Mononuclear cell (primary cell): ENCODE measurements at places on chromosomes 1 and 21. TPM values are rescaled to one million over a fixed set of nuclear protein-coding genes. Genes with fewer than 3 reads are reported as not detected.

CLDN19 gene
- total RNA-seq, result under 0.01 TPM

CDK11B gene
- 9.3 TPM for total RNA-seq

LCE2A gene
- total RNA-seq, result not detected

KIAA0040 gene
- 17.2 TPM for total RNA-seq

LPAR3 gene
- total RNA-seq, result 0.84 TPM

ZBTB8A gene
- 0.21 TPM for total RNA-seq

TPTE gene
- not detected for total RNA-seq

S100A7 gene
- not detected for total RNA-seq

TMEM200B gene
- not detected for total RNA-seq

EIF2D gene
- 38.3 TPM for total RNA-seq

TBX15 gene
- total RNA-seq, result 0.21 TPM

IGSF9 gene
- total RNA-seq, result not detected

SH3D21 gene
- total RNA-seq, result 1.5 TPM

NFYC gene
- 19.4 TPM for total RNA-seq

RNPEP gene
- total RNA-seq, result 41.3 TPM

KIF2C gene
- 0.21 TPM for total RNA-seq
